ENCODE measurements at places on chromosomes 2 and 18. TPM values are rescaled to one million over a fixed set of nuclear protein-coding genes. Genes with fewer than 3 reads are reported as not detected.

C2orf78 gene
- 0.51 TPM for total RNA-seq

CIB4 gene
- not detected for total RNA-seq

GRCh38 chr2:77522888-77523287, 712 bp upstream of the LRRTM4 start:
- H3K27ac ChIP-seq: no peak overlapping the region
- H3K4me3 ChIP-seq: no peak overlapping the region
- no peaks in the 10 kb centered on the region for H3K27me3 ChIP-seq
- H3K36me3 ChIP-seq: no peaks in the 10 kb centered on the region
- DNase-seq: no peak

- H3K36me3 ChIP-seq: no peaks in the 10 kb centered on the region
- no peaks in the 10 kb centered on the region for H3K4me1 ChIP-seq
- DNase-seq: no peak
- no peak overlapping the region for H3K27ac ChIP-seq
- no peak overlapping the region for H3K4me3 ChIP-seq
Observed at GRCh38 chr2:29485631-29486030, 370.4 kb downstream of the CLIP4 start.

GRCh38 chr2:188414411-188414810, 122.7 kb downstream of the GULP1 start:
- no peaks in the 10 kb centered on the region for H3K4me1 ChIP-seq
- H3K4me3 ChIP-seq: no peak overlapping the region
- DNase-seq: no peak
- H3K27ac ChIP-seq: no peak overlapping the region
